Tibial nerve (tissue), 4 donors: ENCODE measurements at places on chromosomes 6 and 20.

DNA sequence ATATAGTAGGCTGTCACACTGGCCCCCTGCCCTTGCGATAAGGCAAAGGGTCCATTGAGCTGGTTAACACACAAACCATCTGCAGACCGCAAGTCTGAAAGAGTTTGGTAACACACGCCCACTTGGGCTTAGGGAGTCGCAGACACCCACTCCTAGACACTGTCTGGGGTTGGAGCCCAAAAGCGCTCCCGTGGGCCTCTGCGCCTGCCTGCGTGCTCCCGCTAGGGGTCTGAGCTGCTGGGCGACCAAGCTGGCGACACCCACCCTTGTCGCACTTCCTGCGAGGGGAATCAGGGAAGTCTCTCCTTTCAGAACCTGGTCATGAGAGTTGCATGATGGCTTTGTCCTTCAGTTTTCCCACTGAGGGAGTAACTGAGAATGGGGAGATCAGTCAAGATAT, 653.0 kb downstream of the HTR1B start:
- no peak for DNase-seq

DNA sequence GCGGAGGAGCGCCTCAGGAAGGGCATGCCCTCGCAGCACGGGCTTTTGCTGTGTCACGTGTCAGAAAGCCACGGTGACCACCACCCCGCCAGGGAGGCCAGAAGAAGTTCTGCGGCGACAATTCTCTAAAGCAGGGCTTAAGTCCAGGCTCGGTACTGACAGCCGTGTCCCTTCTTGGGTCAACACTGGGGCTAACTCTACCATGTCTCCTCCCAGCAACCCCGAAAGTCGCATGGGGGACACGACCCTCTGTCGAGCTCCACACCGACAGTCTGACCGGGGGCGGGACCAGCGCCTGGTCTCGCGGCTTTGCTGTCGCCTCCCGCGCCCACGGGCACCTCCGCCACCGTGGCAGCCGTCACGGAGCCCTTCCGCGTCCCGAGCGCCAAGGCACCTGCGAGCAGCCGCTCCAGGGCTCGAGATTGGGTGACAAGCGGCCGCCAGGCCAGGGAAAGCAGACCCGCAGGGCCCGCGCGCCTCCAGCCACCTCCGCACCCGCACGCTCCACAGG, 534 bp downstream of the NANP start:
- no peak for DNase-seq

DNA sequence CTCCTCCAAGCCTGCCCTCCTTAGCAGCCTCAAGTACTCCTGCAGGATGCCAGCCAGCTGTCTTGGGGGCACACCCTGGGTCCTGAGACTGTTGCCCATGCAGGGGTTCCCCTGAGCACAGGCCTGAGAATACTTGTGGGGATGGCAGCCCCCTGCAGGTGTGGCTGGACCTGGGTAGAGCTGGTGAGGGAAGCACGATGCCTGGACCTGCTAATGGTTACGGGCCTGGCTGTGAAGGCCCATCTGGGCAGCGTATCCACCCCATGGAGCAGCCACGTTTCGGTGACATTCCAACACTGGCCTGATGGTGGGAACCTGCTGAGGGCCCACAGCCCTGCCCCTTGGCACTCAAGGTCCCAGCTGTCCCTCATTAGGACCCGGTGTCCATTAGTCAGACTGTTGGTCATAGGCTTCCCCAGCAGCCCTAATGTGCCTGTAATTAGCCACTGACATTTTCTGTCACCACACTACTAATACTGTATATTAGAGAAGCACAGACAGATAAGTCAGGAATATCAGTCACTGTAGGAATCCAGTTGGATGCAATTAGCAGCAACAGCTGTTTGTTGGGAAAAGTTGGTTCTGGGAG, 20.3 kb downstream of the CCDC167 start:
- DNase-seq, result no peak

DNA sequence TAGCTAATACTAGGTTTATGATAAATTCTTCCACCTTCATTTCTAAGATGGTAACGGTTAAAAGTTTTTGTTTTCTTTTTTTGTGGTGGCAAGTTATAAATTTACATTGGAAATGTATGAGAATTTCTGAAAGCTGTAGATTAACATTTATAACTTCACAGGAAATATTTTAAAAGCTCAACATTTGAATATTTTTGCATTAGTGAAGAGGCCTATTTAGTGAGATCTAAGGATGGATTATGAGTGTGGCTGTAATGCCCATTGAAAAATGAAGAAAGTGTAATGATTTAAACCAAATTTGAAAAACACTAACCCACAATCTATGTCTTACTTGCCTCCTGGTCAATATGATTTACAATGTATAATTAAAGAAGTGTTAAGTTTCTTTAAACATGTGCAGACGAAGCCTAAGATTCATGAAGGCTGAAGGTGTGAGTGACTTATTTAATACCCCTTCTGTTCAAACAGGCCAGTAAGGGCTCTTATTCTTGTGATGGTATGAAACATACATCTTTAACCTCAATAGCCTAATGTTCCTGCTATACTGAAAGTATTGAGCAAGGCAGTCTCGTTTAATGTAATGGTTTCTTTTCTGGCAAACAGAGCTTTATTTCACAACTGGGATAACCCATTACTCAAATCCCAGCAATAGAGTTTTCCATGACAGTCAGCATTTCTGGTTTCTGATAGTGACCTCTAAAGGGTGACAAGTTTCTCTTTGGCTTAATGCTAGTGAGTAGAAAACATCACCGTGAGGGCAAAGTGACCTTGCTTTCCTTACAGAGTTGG, 13.2 kb downstream of the HDGFL1 start:
- DNase-seq, result no peak

DNA sequence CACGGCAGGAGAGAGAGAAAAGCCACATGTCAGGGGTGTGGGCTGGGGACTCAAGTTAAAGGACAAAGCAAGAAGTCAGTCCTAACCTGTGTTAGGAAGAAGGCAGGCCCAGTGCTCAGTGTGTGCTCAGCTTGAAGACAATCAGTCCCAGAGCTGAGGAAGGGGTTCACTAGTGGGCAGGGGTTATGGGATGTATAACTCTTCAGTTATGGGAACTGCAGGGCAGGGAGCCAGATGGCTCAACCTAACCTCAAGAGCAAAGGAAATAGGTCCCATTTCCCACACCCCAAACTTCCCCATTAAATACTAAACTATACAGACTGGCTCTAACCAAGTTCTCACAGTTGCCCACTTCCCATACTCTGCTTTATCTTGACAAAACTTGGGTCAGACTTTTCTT, 7.4 kb upstream of the SSTR4 start:
- no peak for DNase-seq

DNA sequence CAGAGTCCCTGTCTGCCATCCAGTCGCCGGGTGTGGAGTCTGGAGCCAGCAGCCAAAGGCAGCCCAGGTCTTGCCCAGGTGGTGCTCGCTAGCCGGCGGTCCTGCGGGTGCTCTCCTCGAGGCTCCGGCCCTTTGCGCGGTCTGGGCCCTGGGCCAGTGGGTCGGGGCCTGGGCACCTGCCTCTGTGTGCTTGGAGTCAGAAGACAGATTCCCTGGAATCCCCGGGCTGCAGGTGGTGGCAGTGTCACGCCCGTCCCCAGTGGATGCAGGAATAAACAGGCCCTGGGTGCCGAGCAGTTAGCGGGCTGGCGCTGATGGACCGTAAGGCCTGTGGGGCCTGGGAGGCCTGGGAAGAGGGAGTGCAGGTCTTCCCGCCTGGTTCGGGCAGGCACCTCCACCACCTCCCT, 5.3 kb downstream of the SS18L1 start:
- DNase-seq, result no peak

DNA sequence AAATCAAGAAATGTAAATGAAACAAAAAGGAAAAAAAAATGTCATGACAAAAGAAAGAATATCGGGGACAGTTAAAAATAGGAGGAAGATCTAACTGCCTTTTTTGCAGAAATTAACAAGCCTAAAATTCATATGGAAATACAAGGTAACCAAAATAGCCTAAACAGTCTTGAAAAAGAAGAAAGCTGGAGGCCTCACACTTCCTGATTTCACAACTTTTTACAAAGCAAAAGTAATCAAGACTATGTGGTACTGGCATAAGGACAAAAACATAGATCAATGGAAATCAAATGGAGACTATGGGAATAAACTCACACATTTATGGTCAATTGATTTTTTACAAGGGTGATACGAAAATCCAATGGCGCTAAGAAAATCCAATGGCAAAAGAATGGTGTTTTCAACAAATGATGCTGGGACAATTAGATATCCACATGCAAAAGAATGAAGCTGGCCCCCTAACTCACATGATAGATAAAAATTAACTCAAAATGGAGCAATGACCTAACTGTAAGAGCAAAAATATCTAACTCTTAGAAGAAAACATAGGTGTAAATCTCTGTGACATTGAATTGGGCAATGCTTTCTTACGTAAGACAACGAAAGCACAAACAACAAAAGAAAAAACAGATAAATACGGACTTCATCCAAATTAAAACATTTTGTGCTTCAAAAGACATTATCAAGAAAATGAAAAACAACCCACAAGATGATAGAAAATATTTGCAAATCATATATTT, 24.5 kb downstream of the MAP3K5 start:
- no peak for DNase-seq

- DNase-seq, result no peak
Observed at GRCh38 chr6:35218021-35218420, 4.3 kb downstream of the SCUBE3 start.

DNA sequence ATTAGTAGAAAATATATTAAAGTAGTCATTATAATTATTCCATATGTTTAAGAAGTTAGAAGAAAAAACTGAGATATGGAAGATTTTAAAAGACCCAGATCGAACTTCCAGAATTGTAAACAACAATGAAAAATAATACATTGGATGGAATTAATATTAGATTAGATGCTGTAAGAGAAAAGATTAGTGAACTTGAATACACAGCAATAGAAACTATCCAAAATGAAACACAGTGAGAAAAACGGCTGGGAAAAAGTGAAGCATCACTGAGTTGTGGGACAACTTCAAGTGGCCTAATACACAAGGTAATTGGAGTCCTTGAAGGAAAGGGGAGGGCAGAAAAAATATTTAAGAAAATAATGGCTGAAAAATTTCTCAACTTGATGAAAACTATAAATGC, 4.2 kb upstream of the TTBK1 start:
- DNase-seq, result no peak

DNA sequence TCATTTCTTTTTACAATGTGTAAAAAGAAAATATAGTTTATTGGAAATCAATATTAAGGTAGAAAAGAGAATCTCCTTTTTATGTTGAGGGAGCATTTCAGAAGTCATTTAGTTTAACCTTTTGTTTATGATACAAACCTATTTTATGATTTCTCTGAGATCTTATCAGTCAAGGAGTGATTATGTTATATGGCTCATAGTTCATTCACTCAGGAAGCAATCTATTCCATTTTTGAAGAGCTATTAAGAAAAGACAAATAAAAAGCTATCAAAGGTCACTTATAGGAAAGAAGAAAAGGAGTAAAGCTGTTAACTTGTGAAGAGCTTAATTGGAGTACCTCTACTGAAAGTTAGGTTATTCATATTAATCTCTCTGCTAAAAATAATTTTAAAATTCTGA, 526.6 kb upstream of the JAG1 start:
- DNase-seq, result no peak

DNA sequence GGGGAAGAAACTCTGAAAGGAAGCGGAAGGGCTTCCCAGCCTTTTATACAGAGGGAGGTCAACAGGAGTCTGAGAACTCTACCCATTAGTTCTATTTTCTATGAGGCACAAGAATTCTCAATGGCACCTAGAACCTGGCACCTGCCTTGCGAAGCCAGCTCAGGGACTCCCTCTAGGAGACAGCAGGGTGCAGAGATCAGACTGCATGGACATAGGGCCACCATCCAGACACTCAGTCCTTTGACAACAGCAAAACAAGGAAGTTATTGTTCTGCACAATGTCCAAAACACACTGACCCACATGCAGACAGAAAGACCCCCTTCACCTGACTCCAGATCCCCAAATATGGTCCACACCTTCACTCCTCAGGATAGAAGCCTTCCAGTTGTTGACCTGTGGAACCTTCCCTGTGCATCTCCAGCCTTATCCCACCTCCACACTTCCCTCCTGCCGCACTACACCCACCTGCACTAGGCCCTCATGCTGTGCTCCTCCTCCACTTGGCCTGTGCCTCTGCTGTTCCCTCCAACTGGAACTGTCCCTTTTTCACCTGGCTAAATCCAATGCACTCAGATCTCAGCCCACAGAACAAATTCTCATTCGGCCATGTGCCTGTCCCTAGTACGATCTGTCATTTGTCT, 27.8 kb downstream of the ACSS1 start:
- no peak for DNase-seq

GRCh38 chr20:49980140-49981008, 2.4 kb upstream of the SNAI1 start:
- DNase-seq, result no peak

DNA sequence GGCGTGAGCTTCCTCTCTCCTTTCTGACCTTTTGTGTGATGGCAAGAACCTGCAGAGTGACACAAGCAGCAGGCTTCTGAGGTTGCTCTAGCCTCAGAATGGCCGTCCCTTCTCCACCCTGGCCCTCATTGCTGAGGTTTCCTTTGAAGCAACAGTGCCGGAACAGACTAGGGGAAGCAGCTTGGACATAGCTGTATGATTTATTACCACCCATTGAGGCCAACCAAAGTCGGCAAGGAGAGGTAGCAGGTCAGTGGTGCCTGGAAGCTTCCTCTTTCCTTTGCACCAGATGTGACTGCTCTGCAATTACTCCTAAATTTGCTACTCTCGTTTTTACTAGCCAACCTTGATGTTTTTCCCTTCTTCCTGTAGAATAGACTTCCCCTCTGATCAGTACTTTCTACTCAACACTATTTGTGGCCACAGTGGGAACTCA, 31.4 kb downstream of the PTPN1 start:
- no peak for DNase-seq

GRCh38 chr6:35786810-35787209, 6.0 kb downstream of the CLPSL1 start:
- DNase-seq, result no peak

DNA sequence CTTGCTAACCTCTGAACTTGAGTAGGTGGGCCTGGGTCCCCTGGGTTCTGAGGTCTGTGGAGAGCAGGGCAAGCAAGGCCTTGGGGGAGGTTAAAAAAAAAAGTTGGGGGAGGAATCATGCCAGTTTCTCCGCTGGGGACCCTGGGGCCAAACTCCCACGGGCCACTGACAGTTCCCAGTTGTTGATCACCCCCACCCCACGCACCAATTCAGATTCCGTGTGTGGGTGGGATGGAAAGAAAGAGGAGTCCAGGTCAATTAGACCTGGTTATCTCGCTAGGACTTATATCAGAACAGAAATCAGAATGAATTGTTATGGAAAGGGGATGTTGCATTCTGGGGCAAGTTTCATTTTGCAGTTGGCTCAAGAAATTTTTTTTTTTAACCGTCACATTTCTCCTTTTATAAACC, 46.7 kb upstream of the SUPT3H start:
- DNase-seq, result no peak

DNA sequence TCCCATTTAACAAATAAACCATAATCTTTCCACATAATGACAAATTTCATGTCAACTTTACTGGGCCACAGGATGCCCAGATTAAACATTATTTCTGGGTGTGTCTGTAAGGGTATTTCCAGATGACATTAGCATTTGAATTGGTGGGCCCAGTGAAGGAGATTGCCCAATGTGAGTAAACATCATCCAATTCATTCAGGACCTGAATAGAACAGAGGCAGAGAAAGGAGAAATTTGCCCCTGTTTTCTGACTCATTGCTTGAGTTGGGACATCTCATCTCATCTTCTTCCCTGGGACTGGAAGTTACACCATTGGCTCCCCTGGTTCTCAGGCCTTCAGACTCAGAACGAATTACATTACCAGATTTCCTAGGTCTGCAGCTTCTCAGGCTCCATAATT, 142.9 kb downstream of the TPBG start:
- no peak for DNase-seq

- no peak for DNase-seq
Observed at GRCh38 chr20:21183722-21184121, 57.8 kb downstream of the KIZ start.

- DNase-seq, result peak; percentile 12
Observed at GRCh38 chr20:17807651-17808050, 107.9 kb downstream of the BANF2 start.
